RPMI7951 (cell line): ENCODE measurements at places on chromosomes 4 and X. TPM values are rescaled to one million over a fixed set of nuclear protein-coding genes. Genes with fewer than 3 reads are reported as not detected.

The ODAPH gene
- not detected in 2 replicates for total RNA-seq

The DRD5 gene
- not detected in 2 replicates for total RNA-seq

The COL4A5 gene
- 3.2 and 4.6 TPM in 2 replicates for total RNA-seq

The GLUD2 gene
- total RNA-seq, result 1.4 and 2.1 TPM in 2 replicates

The STARD8 gene
- 10.2 and 11.6 TPM in 2 replicates for total RNA-seq

The SHOX gene
- not detected in 2 replicates for total RNA-seq

The SLC49A3 gene
- not detected in 2 replicates for total RNA-seq

The ADAM29 gene
- total RNA-seq, result not detected in 2 replicates

The MFAP3L gene
- total RNA-seq, result 0.48 and 1.9 TPM in 2 replicates

The MBTPS2 gene
- total RNA-seq, result 9.0 and 9.9 TPM in 2 replicates

The CT45A5 gene
- total RNA-seq, result 0.29 TPM in 1 of 2 replicates, not detected in the other

The MAGEB1 gene
- total RNA-seq, result 5.6 and 5.8 TPM in 2 replicates

The OTC gene
- total RNA-seq, result not detected in 2 replicates

The GPRIN3 gene
- not detected in 2 replicates for total RNA-seq

The MORF4L2 gene
- 402 and 542 TPM in 2 replicates for total RNA-seq

The TEX13B gene
- total RNA-seq, result 0.12 TPM in 1 of 2 replicates, not detected in the other

The C4orf36 gene
- not detected in 2 replicates for total RNA-seq

The BEND2 gene
- not detected in 2 replicates for total RNA-seq
